ENCODE measurements at places on chromosomes 12 and 14.

DNA sequence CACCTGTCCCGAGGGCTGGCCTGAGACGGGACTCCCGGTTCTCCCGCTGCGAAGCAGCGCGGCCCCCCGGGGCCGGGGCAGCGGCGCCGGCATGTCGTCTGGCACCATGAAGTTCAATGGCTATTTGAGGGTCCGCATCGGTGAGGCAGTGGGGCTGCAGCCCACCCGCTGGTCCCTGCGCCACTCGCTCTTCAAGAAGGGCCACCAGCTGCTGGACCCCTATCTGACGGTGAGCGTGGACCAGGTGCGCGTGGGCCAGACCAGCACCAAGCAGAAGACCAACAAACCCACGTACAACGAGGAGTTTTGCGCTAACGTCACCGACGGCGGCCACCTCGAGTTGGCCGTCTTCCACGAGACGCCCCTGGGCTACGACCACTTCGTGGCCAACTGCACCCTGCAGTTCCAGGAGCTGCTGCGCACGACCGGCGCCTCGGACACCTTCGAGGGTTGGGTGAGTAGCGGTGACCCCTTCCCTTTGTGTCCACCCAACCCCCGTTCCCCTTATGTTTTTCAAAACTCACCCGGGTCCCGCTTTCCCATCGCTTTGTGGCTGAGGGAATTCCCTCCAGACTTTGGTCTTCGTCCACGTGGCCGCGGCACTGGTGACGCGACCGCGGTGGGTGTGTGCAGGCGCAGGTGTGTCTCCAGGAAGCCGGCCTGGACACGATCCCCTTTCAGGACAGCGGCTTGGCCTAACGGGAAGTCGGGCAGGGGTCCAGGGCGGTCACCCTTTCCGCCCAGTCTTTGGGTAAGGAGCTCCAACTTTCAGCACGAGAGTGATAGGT is 826 bp downstream of the PRKCH start:
- DNase-seq, result no peak

- DNase-seq, result no peak
Measured at GRCh38 chr14:60085085-60085484, 6.6 kb upstream of the PCNX4 start.

DNA sequence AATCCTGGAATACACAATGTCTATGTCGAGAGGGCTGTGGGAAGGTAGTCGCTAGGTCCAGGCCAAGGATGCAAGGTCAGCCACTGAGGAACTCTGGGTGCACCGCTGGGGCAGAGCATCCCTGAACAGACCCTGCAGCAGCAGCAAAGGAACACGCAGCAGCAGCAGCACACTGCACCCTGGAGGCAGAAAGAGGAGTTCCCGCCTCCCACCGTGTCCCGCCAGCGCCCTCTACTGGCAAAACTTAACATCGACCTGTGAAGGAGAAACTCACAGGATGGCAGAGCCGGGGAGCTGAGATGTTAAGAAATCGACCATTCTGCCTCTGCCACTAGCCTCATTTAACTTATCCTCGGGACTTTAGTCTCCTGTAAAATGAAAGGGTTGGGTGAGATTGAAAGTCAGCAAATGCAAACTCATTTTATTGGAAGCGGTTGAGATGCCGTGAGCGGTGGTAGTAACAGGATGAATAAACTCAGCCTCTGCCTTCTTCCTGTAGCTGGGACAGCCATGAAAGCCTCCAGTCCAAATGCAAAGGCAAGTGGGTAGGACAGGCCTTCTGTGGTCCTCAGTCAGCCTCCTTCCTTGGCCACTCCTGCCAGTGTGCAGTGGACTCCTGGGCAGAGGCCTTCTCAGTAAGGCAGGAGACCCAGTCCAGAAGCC is 45.6 kb downstream of the STAB2 start:
- no peak for DNase-seq

GRCh38 chr14:89243741-89244140 is 173.3 kb downstream of the FOXN3 start:
- no peak for DNase-seq

DNA sequence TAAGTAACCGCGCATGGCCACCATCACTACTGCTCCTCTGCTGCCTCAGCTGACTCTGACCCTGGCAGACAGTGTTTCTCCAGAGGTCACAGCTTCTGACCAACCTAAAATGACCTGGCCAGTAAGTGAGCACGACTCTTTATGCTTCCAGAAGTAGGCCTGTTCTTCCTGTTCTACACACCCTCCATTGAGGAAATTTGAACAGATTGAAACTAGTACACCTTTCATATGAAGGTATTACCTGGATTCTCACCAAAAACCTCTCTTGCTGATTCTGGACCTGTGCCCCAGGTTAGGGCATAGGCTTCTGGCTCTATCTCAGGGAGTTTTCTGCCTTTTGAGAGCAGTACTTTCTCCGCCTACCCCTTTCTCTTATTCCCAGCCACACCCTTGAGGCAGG is 178.4 kb upstream of the FRMD6 start:
- no peak for DNase-seq

GRCh38 chr12:97763113-97763512 is 300.5 kb downstream of the RMST start:
- DNase-seq, result no peak

DNA sequence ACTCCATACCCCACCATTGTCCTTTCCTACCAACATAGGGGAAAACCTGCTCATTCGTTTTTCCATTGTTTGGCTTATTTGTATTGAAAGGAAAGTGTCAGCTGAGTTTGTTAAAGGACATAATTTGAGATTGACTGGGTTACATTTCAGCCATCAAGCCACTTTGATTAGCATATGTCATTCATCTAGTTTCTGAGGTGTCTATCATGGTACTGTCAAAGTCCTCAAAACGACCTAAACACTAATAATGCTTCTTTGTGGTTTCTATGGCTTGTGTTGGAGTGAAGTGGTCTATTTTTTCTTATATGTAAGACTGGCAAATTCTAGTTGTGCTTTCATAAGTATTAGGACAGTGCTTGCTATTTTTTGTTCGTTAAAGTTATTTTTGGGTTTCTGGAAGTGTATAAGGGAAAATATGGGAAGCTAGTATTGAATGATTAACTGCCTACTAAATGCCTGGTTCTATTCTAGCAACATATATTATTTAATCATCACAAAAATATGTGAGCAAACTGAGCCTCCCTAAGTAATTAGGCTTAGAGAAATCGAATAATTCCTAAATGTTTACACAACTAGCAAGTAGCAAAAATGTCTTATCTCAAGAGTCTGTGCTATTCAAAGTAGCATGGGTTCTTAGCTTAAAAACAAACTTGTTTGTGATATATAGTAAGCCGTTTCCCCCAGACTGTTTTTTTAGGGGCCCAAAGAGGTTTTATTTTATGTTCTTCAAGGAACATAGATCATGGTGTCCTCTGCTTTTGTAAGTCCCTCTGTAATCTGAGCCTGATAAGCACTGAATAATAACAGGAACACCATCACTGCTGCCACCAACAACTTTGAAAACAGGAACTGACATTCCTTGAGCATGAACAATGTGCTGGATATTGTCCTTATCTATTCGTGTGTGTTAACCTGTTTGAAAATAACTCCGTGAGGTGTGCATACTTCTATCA is 67.1 kb downstream of the DERA start:
- no peak for DNase-seq

DNA sequence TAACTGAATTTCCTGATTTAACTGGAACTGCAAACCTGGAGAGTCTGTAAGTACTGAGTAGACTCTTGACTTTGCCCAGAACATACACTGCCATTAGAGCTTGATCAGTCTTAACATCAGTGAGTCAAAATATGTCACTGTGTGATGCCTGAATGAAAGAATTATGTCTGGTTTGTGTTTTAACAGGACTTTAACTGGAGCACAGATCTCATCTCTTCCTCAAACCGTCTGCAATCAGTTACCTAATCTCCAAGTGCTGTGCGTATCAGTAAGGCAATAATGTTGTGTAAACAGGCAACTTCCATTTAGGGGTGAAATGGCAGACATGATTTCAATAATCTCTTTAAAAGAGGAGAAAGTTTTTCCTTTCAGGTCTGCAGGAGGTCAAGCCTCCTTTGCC is 97.0 kb downstream of the ZFC3H1 start:
- no peak for DNase-seq

DNA sequence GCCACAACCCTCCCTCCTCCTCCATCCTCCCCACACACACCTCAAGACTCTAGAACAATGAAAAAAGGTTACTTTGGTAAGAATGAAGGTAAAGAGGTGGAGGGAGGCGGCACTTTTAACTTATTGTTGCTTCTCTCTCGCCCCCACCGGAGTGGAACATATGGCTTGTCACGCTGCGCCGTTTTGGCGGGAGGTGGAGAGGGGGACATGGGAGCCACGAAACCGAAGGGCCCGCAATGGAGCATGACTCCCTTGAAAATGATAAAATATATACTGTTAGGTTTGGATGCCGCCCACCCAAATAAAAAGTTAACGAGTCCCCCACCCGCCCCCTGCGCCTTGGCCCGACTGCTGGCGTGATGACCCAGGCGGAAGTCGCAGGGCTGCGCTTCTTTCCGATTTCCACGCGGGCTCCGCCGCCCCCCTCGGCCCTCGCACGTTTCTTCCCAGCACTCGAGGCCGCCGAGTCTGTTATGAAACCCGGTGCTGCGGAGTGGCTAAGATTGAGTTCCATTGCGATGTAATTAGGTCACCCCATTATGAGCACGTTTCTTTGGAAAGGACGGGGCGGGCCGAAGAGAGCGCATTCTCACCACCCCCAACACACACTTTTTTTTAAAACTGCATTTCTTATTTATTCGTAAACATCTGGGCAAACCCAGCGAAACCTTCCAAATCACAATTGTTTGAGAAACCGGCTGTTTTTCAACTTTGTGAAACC is 1.4 kb upstream of the ZFP36L1 start:
- no peak for DNase-seq

DNA sequence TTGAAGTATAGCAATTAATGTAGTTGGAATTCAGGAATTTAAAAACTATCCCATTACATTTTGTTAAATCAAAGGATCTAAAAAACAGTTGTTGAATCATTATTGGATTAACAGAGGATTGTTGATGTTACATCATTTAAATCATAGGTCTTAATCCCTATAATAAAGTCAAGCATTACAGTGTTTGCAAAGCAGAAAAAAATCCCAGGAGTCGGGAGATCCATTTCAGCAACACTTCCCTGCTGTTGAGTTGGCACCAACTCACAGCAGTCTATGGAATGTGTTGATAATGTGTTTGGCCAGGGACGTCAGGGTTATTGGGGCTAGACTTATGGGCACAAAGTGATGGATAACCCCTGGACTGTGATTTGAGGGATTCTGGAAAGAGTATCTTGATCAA is 99.1 kb upstream of the TMTC1 start:
- DNase-seq, result no peak

- DNase-seq, result peak; percentile 63
Measured at GRCh38 chr12:12839873-12840579, 26.9 kb downstream of the DDX47 start.

DNA sequence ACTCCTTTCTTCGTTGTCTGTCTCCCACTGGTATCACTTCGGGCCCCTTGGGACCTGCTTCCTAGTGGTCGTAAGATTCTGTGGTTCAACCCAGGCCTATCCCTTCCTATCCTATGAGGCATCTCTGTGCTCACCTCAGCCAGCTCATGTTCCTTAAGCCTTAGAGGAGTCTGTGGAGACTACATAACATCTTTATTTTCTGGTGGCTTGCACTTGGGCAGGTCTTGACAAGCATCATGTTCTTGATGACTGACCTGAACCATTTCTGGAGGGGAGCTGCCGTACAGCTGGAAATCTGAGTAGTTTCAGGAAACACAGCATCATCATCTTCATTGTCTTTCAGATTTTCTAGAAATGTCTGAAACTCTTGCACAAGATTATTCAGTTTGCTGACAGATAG is 69.3 kb downstream of the PPFIBP1 start:
- DNase-seq, result no peak

- DNase-seq, result no peak
Measured at GRCh38 chr14:81784084-81784483, 250.4 kb upstream of the SEL1L start.

DNA sequence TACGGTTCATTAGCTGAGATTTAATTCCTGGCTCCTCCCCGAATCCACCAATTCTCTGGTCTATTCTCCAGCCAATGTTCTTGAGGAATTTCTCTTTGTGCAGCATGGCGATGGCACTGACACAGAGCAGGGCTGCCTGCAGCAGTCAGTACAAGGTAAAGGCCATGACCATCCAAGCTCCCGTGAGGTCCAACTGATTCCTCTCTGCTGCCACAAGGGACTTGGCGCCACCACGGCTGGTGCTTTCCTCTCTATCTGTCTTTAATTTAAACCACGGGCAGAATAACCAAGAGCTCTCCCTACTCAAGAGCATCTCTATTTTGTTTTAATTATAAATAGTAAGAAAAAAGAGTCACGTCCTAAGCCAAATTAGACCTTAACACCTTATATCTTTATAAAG is 12.1 kb downstream of the TMEM116 start:
- no peak for DNase-seq

DNA sequence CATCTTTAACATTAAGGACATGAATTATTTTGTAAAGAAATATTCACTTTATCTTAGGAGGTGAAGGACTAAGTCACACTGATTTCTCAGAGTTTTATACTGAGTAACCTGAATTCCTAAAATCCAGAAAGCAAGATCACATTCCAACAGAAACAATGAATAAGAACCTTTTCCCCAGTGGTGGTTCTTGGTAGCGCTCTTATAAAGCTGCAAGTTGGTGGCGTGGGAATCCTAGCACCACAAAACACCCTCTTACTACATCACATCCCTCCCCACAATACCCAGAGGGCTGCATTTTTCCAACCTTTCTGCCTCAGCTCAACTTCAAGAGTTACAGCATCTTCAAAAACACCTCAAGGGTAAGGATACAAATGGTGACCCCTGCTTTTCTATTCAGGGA is 44.0 kb upstream of the SMUG1 start:
- peak; percentile 28 for DNase-seq

DNA sequence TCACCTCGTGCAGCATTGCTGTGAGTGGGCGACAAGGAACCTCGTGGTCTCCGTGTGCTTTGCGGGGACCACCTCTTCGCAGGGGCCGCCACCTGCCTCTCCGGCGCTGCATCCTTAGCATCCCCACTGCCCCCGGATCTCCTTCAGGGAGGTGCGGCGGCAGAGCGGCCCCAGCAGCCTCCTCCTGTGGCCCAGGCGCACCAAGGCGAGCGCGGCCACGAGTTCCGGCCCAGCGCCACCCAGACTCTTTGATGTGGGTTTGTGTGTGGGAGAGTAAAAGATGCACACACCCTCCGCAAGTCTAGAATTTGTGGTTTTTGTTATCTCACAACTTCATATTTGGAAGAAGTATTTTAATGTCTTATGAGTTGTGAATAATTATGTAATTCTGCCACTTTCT is 118.8 kb upstream of the DIO3 start:
- DNase-seq, result no peak

DNA sequence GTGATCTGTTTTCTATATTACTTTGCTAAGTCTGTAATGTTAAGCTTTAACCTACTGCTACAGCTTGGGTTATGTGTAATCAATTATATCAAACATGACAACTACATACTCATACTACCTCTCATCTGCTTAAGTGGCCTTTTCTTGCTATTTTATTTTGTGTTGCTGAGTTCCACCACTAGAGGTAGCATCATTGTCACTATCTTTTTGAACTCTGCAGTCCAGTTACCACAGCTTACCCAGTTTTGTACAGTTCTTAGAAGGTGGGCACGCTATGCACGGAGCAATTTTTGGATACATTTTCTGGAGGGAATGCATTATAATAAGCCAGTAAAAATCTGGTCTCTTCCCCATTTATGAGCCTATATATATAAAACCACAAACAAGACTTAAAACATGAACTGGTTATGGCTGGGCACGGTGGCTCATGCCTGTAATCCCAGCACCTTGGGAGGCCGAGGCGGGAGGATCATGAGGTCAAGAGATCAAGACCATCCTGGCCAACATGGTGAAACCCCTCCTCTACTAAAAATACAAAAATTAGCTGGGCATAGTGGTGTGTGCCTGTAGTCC is 48.5 kb downstream of the SAV1 start:
- peak; percentile 47 for DNase-seq

- DNase-seq, result peak; percentile 24
Measured at GRCh38 chr12:46675736-46676135, 150.1 kb downstream of the SLC38A4 start.

All from astrocyte of the cerebellum (primary cell).